ENCODE measurements at places on chromosomes 1 and 21.
A peak's percentile ranks its signal among the peaks of the same experiment; 100 is the strongest.

DNA sequence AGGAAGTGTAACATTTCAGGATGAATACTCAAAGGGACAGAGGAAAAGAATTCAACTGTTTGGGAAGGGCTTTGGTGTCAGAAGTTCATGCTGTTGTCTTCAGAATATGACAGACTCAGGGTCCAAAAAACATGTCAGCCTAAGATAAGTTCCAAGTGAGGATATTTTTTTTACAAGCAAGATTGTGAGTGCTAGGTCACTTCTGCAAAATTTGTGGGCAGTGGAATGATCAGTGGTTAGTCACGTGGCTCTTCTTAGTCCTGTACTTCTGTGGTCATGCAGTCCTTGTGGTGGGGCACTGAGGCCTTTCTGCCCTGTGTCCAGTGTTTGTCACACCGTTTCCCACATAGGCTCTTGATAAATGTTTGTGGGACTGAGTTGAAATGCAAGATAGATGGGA lies 5.2 kb downstream of the RGL1 start:
- no peak for DNase-seq

GRCh38 chr1:87867626-87868025 lies 538.9 kb downstream of the LMO4 start:
- peak; percentile 65 for DNase-seq

GRCh38 chr1:99397029-99397428 lies 132.7 kb downstream of the PLPPR4 start:
- no peak for DNase-seq

GRCh38 chr21:45920824-45921600 lies 60.6 kb upstream of the COL6A1 start:
- no peak for DNase-seq

GRCh38 chr1:180528868-180529470 lies 26.6 kb upstream of the ACBD6 start:
- no peak for DNase-seq

DNA sequence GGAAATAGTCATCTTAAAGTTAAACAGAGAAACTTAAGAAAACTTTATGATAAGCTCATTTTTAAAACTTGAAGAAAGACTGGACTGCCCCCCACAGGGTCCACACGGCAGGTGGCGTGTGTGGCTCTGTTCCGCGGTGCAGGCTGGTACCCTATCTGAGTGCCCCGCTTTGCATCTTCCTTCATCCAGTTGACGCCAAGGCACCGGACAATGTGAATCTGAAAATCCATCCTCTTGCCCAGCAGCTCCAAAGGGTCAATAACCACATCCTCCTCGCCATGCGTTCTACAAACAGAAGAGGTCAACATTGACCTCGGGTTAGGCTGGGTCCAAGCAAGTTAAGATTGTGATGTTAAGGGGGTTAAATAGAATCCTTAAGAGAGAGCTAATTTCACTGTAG lies 54.5 kb downstream of the SCCPDH start:
- DNase-seq, result no peak

DNA sequence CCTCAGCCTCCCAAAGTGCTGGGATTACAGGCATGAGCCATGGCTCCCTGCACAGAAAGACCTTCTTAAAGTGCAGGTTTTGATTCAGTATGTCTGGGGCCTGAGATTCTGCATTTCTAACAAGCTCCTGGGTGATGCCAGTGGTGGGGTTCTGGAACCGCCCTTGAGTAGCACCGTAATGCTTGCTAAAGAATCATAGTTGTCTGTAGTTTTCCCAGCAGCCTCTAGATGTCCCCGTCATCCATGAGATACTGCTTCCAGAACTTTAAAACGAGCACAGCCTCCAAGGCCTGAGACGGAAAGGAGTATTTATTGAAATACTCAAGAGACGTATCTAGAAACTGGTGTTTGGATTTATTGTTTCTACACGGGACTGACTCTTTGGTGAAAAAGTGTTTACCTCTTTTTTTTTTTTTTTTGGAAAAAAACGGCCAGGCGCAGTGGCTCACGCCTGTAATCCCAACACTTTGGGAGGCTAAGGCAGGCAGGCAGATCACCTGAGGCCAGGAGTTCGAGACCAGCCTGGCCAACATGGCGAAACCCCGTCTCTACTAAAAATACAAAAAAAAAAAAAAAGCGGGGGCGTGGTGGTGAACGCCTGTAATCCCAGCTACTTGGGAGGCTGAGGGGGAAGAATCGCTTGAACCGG lies 2.6 kb upstream of the TOR3A start:
- DNase-seq, result peak; percentile 61

- DNase-seq, result no peak
Observed at GRCh38 chr1:94240822-94241221, 3.4 kb upstream of the ARHGAP29 start.

- no peak for DNase-seq
Observed at GRCh38 chr1:160432371-160432786, 32.0 kb downstream of the VANGL2 start.

DNA sequence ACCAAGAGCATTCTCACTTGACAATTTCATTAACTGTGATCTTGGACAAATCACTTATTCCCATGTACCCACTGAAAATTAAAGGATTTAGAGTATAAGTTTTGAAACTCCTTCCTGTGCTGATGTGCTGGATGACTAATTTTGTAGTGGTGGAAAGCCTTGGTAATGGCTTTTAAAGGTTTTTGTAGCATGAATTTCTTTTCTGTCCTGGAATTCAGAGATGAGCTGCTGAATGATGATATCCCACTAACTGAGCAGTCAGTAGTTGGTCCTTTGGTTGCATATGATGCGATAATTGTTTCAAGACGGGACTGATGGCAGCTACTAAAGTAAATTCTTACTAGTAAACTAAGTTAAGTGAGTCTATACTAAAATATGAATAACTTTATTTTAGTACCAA lies 5.2 kb downstream of the RPL5 start:
- no peak for DNase-seq

DNA sequence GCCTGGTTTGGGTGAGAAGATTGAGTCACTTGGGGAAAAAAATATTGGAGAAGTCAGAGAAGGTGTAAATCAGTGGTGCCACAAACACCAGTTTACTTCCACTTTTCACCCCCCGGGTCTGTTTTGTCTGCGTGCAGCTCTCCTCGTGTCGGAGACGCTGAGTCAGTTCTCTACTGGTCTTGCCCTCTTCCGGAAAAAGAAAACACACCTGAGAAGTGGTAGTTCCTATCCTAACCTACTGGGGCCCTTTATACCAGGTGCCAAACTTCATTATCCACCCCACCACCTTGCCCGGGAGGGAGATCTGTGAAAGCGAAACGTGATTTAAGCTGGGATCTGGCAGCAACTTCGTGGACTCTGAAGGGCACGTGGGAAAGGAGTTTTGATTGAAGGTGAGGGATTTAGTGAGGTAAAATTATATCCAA lies 855 bp upstream of the IVNS1ABP start:
- peak; percentile 77 for DNase-seq

GRCh38 chr1:58900396-58900795 lies 116.5 kb upstream of the JUN start:
- no peak for DNase-seq

DNA sequence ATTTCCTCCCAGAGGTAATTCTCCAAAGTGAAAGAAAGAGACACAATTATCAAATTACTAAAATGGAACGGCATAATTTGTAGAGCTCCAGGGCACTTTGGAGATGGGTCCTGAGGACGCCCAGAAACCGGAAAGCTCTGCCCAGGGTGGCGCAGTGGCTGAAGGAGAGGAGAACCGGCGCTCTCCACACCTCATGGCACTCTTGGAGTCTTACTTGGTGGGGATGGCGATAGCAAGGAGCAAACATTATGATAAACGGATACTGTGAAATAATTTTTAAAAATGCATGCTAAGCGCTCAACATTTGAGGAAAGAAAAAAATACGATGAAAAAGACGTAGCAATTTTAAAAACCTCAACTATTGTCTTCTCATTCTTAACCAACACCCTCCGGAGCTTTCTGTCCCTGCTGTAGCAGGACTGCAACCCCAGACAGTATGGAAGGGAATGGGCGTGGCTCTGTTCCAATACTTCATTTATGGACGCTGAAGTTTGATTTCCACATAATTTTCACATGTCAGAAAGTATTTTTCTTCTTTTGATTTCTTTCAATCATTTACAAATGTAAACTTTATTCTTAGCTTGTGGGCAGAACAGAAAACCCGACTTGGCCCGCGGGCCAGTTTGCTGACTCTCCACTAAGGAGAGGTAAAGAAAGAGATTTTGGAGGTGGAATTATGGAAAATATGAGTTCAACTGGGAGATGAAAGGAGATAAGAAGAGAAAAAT lies 1.1 kb downstream of the S100A11 start:
- no peak for DNase-seq

- DNase-seq, result no peak
Observed at GRCh38 chr1:78003070-78003746, 1.5 kb upstream of the DNAJB4 start.

- no peak for DNase-seq
Observed at GRCh38 chr1:61332796-61333195, 250.4 kb downstream of the NFIA start.

- no peak for DNase-seq
Observed at GRCh38 chr1:56450004-56450666, 129.2 kb downstream of the PLPP3 start.

DNA sequence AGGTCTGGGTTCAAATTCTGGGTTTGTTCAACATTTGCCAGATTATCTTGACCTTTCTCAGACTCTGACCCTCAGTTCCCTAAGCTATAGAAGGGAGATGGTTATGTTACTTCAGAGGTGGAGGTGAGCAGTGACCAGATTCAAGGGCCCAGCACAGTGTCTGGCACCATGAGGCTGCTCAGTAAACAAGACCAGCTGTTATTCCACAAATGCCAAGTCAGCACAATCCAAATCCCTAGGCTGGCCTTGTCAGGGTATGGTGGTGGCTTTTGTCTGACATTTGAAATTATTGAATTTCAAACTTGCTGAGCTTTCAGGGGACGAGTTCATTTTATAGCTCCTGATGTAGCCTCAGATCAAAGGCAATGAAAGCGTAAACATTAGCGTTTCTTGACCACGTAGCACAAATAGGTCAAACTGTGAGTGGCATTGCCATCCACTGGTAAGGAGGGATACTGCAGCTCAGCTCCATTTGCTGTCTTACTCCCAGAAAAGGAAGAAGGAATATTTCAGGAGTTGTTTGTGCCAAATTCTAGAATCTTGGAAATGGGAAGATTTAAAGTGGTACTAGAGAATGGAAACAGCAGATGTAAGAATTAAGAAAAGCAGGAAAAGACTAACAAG lies 94.3 kb upstream of the EDN2 start:
- DNase-seq, result no peak

DNA sequence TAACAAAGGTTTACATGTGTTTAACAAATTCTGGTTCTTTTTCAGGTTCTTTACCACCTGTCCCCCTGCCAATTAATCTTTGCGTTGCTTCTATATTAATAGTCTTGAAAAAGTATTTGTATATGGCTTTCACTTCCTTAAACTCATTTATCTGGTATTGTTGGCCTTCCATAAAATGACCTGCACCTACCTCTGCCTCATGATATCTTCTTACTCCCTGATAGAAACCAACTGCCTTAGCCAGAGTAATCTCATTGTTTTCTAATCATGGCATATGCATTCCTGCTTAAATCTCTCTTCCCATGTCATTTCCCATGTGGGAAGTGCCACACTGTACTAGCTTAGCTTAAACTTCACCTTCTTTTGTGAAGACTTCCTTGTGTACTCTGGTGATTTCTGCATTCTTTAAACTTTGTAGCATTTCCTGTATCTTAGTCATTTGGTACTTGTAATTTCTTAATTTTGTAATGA lies 8.7 kb downstream of the SMG7 start:
- peak; percentile 9 for DNase-seq

DNA sequence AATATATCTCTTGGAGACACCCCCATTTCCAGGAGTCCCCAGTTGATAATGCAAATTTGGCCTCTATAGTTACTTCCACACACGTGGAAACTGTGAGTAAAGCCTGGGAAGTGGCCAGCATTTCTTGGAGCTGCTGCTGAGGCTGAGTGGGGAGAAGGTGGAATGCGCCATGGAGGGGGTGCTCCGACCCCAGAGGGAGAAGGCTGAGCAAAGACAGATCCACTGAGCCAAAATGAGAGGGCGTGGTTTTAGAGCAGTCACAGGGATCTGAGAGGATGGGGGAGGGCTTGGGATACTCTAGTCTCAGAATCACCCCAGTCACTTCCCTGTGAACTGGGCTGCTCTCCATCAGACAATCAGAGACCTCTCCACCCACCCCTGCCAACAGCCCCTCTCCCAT lies 38.7 kb downstream of the TRIM62 start:
- no peak for DNase-seq

- DNase-seq, result no peak
Observed at GRCh38 chr1:179229214-179230140, at the start of gene ABL2. Gene ABL2 (minus strand): TSS chr1:179229677. CDS start chr1:179229397, 280 bp downstream.

DNA sequence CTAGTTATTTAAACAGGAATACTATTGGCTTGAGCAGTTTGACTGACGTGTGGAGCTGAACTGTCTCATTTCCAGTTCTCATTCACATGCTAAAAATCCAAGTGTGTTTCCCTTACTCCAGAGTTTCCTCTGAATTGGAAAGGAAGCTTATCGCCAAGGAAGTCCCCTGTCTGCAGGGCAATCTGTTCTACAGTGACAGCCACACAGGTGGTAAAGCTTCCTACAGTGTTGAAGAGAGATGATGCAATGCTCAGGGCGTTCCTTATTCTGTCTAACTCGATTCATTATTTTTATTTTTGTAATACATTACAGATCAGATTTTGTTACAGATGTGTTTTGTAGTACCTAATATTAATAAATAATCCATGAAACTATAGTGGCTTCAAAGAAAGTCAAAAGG lies 41.3 kb downstream of the ADAMTS5 start:
- DNase-seq, result no peak

GRCh38 chr1:244303610-244303969 lies 148.1 kb downstream of the ADSS2 start:
- DNase-seq, result no peak

DNA sequence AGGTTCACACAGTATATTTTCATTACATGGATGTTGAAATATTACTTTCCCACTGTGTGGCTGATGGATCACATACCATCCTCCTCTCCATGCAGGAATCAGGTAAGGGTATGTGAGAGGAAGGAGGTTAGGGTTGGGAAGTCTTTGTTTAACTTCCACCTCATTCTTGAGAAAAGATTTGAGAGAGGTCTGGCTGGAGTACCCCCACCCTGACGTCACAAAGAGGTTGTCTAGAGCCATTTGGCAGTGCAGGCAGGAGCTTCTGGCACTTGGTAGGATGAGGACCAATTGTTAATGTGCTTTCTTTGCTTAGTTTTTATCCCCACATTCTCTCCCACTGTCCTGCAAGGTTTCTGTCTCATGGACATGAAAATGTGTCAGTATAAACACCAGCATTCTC lies 356.6 kb downstream of the DSCAM start:
- no peak for DNase-seq

- DNase-seq, result no peak
Observed at GRCh38 chr1:31580513-31580870, 4.2 kb downstream of the TINAGL1 start.

Measured in mammary epithelial cell (primary cell).